ENCODE measurements at places on chromosomes 6 and 20. TPM values are rescaled to one million over a fixed set of nuclear protein-coding genes. Genes with fewer than 3 reads are reported as not detected.
A peak's percentile ranks its signal among the peaks of the same experiment; 100 is the strongest.

LPA gene
- total RNA-seq, result not detected

RIPPLY2 gene
- not detected for total RNA-seq

ENPP1 gene
- 4.9 TPM for total RNA-seq

CUL9 gene
- 6.5 TPM for total RNA-seq

PRICKLE4 gene
- total RNA-seq, result 0.80 TPM

ME1 gene
- 34.9 TPM for total RNA-seq

- DNase-seq, result peak; percentile 28
Measured at GRCh38 chr6:41708856-41709255, 26.6 kb downstream of the TFEB start.

- no peak for DNase-seq
Measured at GRCh38 chr6:107344383-107344782, 115.0 kb downstream of the PDSS2 start.

DNA sequence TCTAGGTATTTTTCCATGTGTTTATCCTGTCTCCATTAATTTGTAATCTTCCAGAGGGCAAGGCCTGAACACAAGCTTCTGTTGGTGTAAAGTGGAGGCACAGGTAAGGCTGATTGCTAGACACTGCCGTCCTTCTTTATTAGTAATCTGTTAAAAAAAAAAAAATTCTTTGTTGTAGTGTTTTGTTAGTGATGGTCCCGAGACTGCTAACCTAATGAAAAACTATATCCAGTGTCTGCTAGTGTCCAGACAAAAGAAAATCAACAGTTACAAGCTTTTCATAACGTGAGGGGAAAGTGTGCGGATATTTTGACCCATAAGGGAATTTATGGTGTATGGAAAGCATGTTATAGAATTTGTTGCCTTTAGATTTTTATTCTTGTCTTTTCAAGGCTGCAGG lies 4.2 kb upstream of the HIVEP1 start:
- no peak for DNase-seq

DNA sequence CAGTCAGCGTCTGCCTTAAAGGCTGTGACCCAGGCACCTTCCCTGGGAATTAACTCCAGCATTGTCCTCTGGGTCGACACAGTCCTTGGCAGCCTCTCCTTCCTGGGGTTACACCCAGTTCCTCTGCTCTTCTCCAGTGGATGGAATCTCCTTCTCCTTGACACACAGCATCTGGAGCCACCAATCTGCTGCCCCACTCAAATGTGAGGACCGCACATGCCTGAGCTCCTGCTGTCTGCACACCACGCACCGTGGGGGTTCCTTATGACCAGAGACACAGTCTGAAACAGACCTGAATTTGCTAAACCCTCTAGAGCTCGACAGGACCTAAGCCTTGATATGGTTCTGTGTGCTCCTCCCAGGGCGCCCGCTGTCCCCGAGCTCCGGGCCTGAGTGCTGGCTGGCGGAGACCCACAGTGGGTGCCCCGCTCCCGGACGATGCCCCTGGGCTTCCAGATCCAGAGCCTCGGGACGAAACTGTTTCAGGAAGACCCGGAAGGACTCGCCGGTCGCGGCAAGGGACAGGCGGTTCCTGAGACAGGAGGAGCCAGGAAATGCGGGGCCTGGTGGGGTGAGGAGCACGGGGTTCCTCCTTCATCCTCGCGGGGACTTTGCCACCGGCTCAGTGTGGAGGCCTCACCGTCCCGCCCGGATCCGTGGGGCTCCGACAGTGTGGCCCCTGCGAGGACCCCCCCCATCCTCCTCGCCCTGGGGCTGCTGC lies 2.5 kb upstream of the RAET1G start:
- peak; percentile 70 for DNase-seq

GRCh38 chr20:53291548-53291947 lies 302.1 kb downstream of the ZNF217 start:
- no peak for DNase-seq

DNA sequence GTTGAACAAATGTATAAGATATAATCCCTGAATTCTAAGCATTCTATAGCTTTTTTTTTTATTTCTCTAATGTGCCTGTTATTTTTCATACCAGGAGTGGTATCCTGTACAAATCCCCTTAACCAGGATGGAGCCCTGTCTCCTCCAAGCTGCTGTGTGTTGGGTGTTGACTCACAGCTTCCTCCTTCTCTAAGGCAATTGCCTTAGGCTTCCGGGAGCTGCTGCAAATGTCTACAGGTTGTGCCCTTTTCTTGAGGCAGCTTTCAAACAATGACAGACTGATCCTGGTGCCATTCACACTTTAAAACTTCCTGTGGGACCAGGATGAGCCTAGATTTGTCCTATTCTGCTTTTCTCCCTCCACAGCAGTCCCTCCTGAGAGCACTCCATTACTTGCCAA lies 173.2 kb downstream of the BTBD3 start:
- no peak for DNase-seq
